ENCODE measurements at places on chromosomes 16 and 17.

DNA sequence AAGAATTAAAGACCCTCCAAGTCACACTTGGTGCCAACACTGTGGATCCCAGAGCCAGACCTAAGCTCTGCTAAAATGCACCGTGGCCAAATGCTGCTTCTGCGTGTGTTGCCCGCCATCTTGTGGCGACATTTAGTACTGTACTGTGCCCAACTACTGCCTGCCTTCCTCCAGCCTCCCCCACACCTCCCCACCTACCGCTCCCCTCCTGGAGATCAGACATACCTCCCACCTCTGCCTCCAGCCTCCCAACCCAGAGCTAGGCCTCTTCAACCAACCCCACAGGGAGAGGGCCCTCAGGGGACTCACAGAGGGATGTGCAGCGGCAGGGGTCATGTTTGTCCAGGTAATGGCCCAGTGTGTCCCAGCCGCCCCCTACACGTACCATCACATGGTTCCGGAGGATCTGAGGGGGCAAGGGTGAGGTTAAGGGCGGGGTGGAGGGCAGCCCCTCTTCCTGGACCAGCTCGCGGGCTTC is 5.5 kb downstream of the GAS2L2 start:
- DNase-seq, result peak; percentile 51

DNA sequence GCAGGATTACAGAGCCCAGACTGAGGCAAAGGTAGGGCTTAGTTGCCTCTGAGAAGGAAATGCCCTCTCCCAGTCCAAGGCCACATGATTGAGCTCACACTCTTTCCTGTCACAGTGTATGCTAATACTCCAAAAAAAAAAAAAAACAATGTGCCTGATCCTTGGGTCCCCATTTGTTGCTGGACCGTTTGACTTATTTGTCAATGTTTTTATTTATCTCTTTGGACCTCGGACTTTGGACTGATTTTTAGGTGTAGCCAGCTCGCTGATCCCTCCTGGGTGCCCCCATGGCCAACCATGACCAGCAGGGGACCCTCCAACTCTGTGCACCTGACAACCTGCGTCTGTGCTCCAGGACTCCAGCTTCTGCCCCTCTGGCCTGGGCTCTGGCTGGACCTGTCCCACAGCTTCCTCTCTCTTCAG is 622 bp upstream of the CCL16 start:
- DNase-seq, result no peak

DNA sequence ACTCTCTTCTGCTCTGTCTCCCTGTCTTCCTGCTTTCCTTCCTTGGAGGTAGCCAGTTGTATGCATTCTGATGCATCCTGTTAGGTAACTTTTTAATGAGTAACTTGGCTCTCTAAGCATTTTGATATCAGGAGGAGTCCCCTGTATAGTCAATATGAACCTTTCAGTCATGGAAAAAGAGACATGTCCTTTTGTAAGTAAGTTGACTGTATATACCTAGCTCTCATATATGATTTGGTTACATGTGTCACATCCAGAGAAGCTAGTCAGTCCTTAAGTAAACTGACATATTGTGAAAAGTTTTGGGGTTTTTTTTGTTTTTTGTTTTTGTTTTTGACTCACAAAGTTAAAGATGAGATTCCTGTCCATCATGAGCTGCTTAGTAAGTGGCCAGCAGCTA is 18.8 kb downstream of the UTP18 start:
- DNase-seq, result no peak

- DNase-seq, result no peak
Observed at GRCh38 chr17:39000021-39000601, 32.9 kb upstream of the FBXO47 start.

- DNase-seq, result no peak
Observed at GRCh38 chr17:50020841-50021599, 26.0 kb upstream of the DLX3 start.

DNA sequence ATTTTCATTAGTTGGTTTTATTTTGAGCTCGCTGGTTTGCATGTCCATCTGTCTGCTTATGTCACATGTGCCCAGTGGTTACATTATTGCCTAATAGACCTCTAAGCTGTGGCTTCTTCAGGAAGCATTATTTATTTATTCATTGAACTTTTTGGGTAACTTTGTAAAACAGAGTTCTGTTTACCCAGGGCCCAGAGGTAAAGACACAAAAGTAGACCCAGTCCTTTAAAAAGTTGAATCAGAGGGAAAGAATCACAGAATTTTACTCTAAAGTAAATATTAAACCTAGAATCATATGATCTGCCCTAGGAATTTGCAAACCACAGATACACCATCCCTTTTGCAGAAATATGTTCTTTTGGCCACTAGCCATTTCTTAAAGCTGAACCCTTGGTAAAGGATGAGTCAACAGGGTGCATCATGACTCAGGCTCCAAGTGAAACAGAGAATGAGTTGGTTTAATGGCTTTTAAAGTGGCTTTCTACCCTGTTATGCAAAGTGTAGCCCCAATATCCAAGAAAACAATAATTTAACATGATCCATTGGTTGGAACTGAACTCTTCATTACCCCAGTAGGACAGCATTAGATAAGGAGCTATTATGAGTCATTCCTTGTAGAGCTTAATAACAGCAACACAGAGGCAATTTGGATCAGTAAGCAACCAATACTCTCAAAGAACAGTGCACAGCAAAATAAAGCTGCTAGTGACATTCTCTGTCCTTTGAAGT is 236.3 kb downstream of the KCNJ2 start:
- DNase-seq, result no peak

- DNase-seq, result no peak
Observed at GRCh38 chr17:18877104-18877645, 19.2 kb downstream of the PRPSAP2 start.

- DNase-seq, result no peak
Observed at GRCh38 chr17:74816905-74817620, 40.9 kb upstream of the NAT9 start.

GRCh38 chr17:67434061-67434525 is 57.0 kb downstream of the PITPNC1 start:
- no peak for DNase-seq

DNA sequence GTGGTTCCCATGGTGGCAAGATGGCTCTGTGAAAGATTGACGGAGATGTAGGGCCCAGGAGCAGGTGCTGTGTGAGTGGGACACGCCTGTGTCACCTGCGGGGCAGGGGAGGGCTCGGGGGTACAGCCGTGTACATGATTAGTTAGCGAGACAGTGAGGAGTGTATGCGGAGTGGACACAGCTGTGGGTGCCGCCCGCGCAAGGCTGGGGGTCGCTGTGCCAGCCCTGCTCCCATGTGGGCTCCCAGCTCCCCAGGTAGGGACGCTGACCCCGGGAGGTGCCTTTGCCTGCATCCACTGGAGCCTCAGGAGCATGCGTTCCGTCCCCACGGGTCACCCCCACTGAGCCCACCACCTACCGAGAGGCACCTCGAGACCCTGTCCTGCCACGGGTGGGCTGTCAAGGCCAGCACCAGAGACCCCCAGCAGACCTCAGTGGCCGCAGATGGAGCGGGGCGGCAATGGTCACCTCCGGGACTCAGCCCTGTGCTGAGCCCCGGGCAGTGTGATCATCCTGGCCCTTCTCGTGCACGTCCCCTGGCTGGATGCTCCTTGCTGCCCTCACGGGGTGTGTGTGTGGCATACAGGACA is 7.4 kb downstream of the CAPN15 start:
- no peak for DNase-seq

DNA sequence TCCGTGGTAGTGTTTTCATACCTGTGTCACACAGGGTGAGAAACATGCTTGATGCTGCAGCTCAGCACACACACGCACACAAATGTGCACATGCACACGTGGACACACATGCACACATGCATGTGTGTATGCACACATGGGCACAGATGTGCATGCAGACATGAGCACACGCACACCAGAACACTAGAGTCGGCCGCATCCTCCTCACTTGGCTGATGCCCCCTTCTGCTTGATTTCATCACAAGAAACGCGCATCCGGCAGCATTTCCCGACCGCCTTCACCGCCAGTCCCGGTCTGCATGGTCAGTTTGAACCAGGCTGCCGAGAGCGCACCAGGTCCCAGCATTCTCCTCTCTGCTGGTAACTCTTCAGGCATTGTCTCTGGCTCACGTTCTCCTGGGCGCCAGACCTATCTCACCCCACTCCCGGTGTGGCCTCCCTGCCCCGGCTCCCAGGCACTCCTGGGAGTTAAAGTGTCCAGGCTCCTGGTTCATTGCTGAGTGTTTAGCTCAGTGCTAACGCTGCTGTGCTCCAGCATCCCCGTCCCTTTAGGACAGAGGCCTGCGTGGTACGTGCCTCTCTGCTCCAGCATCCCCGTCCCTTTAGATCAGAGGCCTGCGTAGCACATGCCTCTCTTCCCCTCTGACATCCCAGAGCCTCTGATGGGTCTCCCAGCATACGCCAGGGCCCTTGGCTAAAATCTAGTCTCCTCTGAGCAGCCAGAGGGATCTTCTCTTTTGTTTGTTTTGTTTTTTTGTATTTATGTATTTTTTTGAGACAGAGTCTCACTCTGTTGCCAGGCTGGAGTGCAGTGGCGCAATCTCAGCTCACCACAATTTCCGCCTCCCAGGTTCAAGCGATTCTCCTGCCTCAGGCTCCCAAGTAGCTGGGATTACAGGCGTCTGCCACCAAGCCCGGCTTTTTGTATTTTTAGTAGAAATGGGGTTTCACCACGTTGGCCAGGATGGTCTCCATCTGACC is 16.0 kb downstream of the BAIAP2 start:
- no peak for DNase-seq

GRCh38 chr17:58079300-58080033 is 3.8 kb upstream of the DYNLL2 start:
- no peak for DNase-seq

GRCh38 chr16:66414891-66415290 is 12.2 kb upstream of the BEAN1 start:
- DNase-seq, result no peak

GRCh38 chr17:37642681-37643080 is 565 bp downstream of the DDX52 start:
- no peak for DNase-seq

GRCh38 chr17:35315283-35315682 is 58.1 kb downstream of the SLFN11 start:
- DNase-seq, result no peak

- no peak for DNase-seq
Observed at GRCh38 chr17:9199571-9200551, 178.6 kb downstream of the NTN1 start.

GRCh38 chr16:51474414-51475091 is 323.5 kb upstream of the SALL1 start:
- no peak for DNase-seq

DNA sequence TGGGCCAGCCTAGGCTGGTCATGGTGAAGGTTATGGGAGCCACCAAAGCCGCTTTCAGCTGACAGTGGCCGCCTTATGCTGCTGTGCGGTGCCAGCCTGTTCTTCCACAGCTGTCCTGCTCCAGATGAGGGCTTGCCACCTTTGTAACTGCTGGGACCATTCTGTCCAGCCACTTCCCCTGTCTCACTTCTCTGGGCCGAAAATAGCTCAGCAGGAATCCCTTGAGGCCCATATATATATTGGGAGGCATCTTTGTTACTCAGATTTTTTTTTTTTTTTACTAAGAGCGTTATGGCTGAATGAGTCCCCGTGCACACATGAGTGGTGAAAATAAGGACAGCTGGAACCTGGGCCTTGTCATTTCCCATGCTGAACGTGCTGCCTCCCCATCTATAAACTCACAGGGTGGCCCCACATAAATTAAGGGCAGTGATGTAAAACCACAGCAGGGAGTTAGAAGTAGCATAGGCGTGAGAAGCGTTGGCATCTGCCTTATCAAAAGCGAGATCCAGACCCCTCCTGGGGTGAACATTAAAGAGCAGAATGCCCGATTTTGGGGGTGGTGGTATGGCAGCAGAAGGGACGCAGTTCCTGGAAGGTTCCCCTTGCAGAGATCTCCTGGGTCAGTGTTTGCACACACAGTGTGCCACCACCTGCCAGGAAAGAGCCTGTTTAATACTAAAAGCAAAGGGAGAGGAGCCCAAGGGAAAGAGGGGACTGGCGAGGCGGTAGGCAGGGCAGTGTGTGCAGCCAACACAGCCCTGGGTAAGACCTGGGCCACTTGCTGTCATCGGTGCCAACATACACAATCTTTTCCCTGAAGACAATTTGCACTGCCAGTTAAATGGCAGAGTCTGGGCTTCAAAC is 57.8 kb downstream of the USP43 start:
- DNase-seq, result no peak

DNA sequence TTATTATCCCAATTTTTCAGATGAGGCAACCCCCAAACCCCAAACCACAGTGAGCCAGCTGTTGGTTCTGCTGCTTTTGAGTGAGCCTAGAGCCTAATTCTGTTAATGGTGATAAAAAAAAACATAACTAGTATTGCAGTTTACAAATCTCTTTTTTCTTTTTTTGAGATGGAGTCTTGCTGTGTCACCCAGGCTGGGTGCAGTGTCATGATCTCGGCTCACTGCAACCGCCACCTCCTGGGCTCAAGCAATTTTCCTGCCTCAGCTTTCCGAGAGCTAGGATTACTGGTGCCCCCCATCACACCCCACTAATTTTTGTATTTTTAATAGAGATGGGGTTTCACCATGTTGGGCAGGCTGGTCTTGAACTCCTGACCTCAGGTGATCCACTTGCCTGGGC is 3.1 kb downstream of the WNT9B start:
- no peak for DNase-seq

DNA sequence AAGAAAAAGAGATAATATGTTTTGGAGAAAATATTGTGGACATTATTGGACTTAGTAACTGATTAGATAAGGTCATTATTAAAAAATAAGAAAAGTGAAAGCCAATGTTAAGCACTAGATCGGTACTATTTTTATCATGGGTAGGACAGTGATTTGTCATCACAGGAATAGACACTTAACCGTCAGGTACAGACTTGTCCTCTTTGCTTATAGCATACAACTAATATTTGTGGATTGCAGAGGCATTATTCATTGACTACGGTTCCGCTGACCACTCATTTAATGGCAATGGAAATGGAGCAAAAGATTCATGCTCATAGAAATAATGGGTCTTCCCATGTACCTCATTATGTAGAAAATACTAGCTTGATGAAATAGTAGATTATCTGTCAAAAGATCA is 596.3 kb upstream of the CA10 start:
- DNase-seq, result no peak

DNA sequence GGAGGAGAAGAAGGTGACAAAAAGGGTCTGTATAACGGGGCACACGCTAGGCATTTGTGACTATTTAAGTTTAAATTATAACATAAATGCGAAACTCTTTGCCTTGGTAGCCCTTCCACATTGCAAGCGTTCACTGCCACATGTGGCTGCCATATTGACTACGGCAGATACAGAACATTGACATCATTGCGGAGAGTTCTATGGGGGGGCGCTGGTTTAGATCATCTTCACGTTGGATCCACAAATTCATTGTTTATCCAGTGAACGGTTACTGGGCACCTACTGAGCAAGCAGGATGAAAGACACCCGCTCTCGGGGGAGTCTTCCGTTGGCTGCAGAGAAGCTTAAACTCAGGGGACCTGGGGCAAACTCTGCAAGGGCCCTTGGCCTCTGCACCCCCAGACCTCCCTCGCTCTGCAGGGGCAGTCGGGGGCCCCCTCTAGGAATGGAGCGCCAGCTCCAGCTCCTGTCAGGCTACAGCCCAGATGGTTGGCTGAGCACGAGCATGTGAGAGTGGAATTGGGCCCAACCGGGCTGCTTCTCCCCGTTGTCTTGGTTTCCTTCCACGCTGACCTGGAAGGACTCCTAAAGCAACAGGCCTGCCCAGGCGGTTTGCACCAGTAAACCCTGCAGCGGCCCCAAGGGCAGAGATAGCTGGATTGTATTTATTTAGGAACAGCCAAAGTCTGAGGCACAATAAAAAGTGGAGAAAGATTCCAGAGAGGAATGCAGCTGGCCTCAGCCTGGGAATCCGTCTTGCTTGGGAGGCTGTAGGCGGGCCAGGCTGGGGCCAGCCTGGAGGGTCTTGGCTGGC is 172.2 kb downstream of the SEC14L1 start:
- DNase-seq, result no peak

GRCh38 chr16:67393788-67394154 is 473 bp upstream of the TPPP3 start:
- no peak for DNase-seq

GRCh38 chr17:50192144-50192617 is 9.2 kb downstream of the COL1A1 start:
- no peak for DNase-seq

Data from SK-N-MC (cell line).